ENCODE measurements at places on chromosomes 16 and 17.
A peak's percentile ranks its signal among the peaks of the same experiment; 100 is the strongest.

DNA sequence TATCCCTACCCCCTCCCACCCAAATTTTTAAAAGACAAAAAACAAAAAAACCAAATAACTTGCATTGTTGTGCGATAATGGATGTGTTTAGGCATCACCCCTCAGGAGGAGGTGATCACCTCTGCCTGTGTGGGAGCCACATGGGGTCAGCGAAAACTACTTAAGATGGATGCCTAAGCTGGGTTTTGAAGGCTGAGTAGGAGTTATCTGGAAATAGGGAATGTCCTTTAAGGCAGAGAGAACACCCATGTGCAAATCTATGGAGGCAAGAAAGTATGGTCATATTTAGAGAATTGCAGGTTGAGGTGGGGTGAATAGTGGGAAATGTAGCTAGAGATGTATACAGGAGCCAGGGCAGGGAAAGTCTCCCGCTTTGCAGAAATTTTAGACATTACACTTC, 5.6 kb upstream of the TACO1 start:
- DNase-seq, result no peak

DNA sequence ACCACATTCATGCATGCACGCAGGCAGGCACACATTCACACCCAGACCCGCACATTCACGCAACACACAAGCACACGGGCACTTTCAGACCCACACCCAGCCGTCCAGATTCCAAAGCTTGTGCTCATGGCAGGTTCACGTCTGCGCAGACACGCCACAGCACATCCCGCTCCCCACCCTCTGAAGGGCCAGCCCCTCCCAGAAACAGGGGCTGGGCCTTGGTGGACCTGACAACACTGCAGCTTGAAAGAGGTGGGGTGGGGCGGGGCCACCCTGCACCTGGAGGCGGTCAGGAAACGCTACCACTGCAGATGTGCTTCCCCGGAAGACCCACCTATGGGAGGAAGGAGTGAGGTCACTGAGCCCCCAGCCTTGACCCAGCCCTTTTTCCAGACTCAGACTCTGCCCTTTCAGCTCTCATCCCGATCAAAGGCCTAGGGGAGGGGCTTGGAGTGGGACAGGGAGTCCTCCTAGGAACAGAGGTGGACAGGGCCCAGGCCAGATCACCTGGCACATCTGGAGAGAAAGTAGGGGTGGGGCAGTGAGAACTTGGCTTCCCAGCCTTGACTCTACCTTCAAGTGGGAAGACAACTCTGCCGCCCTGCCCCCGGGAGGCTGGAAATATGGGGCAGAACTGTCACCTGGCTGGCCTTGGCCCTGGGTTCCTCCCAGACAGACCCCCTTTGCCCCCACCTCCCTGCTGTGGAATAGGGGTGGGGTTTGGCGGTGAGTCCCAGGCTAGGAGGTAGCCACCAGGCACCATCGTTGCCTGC, 11.0 kb downstream of the P3H4 start:
- peak; percentile 7 for DNase-seq

- DNase-seq, result no peak
Observed at GRCh38 chr16:79698341-79698753, 97.8 kb upstream of the MAF start.

DNA sequence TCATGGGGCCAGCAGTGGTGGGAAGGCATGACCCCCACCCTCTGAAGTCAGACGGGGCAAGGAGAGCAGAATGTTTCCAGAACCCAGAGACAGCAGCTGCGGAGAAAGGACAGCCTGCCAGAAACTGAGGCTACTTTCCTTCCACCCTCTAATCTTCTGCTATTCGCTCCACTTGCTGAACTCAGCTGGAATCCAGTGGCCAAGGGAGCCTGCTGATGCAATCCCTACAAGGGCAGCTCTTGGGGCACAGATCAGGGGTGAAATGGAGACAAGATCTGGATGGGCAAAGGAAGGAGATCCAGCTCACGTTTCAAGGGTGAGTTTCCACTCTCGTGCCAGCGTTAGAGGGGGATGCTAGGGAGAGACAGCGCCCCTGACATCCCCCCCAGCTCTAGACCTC, 479.1 kb downstream of the SLC39A11 start:
- no peak for DNase-seq

DNA sequence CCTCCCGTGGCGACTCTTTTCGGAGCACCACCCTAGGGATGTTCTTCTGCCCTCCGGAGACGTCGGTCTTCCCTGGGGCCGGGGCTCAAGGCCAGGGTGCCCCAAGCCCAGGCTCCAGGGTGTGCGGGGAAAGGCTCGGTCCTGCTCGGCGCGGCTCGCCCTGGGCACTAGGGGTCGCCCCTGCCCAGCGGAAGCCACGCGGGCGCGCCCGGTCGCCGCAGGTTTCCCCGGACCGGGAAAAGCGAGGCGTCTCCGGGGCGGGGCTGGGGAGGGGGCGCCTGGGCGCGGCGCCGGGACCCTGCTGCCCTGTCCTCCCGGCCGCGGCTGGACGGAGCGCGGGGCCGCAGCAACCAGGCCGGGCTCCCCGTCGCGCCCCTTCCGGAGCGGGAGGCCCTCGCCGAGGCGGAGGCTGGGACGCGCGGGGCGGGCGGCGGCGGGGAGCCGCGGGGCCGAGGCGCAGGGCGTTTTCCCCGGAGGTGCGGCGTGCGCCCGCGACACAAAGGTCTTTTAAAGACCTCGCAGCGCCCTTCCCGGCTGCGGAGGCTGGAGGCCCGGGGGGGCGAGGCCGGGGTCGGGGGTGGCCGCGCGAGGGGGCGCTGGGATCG, 76.4 kb downstream of the MRC2 start:
- peak; percentile 77 for DNase-seq

All from NCI-H345 (cell line).